ENCODE measurements at places on chromosomes 11 and 22.

GRCh38 chr22:47307326-47307725 lies 544.9 kb downstream of the TBC1D22A start:
- peak; percentile 31 for DNase-seq

DNA sequence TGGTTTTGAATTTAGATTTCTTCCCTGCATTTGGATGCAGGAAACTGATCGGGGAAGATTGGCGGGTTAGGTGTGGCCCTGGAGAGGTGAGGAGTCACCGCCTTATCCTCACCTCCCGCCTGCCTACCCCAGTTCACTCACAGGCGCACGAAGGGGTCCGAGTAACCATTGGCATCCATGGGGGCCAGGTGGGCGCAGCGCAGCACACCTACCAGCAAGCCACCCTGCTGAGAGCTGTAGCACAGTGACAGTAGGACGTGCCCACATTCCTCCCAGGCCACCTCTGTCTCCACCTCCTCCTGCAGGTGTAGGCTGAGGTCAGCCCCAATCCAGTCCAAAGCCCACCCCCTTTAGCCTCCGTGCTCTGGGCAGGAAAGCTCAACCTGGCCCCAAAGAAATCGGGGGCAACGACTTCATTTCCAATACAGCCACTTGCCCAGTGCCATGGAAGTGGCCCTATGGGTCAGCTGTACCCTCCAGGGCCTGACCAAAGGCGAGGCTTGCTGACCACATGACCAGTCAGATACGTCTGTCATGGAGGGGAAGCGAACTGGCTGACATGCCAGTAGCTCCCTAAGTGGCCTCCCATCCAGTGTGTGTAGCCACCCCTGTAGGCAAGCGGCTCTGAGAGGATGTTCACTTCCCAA lies 6.7 kb downstream of the NDUFV1 start:
- DNase-seq, result peak; percentile 61

- no peak for DNase-seq
Measured at GRCh38 chr11:3338569-3339339, 40.2 kb downstream of the ZNF195 start.

- DNase-seq, result no peak
Measured at GRCh38 chr11:92845805-92846204, 123.6 kb upstream of the MTNR1B start.

DNA sequence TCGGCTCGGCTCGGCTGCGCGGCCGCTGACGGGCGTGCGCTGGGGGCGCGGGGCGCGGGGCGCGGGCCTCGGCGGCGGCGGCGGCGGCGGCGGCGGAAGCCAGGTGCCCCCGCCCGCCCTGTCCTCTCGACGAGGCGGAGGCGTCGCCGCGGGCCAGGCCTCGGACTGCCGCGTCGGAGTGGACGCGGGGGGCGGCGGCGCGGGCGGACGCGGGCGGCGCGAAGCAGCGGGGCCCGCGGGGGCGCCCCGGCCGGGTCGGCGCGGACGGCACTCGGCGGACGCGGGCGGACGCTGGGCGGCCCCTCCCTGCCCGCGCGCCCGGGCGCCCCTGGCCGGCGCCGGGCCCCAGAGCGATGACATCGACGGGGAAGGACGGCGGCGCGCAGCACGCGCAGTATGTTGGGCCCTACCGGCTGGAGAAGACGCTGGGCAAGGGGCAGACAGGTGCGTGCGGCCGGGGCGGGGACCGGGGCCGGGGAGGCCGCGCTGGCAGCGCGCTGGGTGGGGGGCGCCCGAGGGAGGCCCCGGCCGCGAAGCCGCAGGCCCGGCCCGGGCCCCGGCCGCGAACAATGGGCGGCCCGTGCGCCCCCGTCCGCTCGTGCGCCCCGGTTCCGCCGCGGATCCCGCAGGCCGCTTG lies at the start of gene BRSK2:
Gene BRSK2, plus strand, starts transcription at position 3 of the 637 bp plus-strand sequence. Its CDS starts 351 bp downstream, at position 354.
- peak; percentile 51 for DNase-seq

- peak; percentile 85 for DNase-seq
Measured at GRCh38 chr11:12706545-12707499, 32.6 kb downstream of the TEAD1 start.

DNA sequence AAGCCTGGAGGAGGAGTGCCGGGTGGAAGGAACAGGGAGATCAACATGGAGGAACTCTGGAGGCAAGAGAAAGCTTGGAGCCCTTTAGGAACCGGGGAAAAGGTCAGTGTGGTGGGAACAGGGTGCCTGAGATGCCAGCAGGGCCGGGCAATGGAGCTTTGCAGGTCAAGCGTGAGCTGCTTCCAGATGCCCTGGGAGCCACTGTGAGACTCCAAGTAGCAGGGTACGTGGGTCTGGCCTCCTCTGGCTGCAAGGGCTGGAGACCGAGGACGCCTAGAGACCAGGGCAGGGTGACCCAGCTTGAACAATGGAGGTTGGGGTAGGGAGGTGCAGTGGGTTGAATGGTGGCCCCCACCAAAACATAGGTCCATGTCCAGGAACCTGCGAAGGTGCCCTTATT lies 15.6 kb upstream of the EMID1 start:
- DNase-seq, result no peak

DNA sequence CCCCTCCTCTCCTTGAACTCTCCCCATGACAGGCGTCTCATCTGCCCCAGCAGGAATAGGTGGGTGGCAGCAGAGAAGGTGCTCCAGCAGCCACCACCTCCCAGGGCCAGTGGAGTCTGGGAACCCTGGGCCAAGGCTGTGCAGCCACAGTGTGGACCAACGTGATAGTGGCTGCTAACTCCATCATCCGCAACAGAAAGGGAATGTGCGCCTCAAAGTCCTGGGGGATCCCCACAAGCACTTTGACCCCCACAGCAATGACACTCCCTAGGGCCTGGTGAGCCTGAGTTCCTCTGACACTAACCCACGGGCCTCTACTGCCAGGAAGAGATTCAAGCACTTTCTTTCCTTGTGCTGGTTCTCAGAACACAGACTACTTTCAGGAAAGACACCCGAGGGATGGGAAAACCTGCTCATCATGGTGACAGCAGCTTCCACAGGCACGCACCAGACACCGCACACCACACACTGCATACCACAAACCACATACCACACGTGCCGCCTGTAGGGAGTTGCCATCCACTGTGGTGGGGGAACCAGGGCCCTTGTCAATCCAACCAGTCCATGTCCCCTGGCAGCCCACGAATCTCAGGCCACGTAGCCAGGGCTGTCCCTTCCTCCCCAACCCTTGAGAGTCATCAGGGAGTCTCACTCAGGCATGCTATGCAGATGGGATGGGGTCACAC lies 3.4 kb upstream of the SLC25A1 start:
- DNase-seq, result no peak

- no peak for DNase-seq
Measured at GRCh38 chr22:48147831-48148230, 1385.4 kb downstream of the TBC1D22A start.

- DNase-seq, result no peak
Measured at GRCh38 chr11:74678591-74679512, 52.4 kb downstream of the CHRDL2 start.

DNA sequence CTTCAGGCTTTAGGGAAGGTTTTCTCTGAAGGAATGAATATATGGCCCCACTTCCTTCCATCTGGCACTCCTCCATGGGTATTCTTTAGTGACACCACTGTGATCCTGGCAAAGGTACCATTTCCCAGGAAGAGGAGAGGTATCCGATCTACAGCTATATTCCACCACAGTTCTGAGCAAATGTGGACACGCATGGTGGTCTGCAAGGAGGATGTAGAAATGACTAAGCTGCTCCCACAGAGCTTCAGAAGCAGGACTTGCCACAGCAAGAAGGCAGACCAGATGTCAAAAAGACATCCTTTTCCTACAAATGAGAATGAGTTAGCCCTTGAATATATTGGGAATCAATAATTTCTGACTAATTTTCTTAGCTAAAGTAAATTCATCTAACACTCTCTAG lies 45.5 kb downstream of the ARFGAP2 start:
- peak; percentile 34 for DNase-seq

GRCh38 chr22:32850591-32851517 lies 49.3 kb downstream of the TIMP3 start:
- DNase-seq, result no peak

DNA sequence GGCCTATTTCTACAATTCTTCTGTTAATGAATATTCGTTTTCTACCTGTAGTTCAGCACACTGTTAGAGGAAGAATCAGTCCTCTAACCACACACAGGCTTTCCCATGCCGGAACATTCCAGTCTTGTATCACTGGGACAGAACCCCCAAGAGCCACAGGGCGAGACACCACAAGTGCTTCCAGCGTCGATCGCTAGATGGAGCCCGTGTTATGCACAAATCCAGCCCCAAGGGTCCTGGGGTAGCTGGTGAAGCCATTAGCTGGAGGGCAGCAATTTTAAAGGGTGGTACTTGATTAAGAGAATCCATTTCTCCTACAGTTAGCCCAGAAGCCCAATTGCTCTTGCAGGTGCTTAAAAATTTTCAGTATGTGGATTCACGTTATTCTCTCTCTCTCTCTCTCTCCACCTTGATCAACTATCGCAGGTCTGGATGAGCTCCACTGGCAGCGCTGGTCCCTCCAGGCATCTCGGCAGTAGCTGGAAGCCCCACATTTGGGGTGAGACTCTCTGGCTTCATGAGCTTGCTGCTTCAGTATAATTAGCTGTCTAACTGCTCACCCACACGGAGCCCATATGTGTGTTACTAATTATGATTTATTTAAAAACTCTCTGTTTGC lies 148.2 kb upstream of the SNX19 start:
- DNase-seq, result peak; percentile 66

DNA sequence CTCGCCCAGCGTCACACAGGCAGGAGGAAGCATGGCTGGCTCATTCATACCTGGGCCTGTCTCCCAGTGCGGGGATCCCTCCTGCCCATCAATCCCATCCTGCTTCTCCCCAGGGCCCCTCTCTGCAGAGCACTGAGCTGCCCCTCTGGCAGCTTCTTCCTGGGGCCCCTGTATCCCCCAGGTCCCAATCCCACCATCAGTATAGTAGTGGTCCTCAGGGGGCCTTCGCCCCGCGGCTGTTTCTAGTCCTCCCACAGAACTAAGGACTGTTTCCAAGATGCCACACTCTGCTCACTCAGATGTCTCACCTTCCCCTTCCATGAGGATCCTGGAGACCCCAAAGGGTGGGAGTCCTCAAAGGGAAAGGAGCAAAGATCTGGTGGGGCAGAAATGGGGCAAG lies 97.6 kb downstream of the PDE2A start:
- DNase-seq, result no peak

DNA sequence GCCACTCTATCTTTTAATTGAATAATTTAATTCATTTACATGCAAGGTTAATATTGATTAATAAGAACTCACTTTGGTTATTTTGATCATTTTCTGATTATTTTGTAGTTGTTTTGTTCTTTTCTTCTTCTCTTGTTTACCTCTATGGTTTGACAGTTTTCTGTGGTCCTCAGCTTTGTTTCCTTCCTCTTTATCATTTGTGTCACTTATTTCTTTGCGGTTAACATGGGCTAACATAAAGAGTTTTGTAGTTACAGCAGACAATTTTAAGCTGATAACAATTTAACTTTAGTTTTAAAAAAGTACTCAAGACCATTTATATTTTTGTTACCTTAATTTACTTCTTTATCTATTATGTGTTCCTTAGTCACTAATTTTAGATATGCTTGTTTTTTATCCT lies 1032.8 kb upstream of the RAG2 start:
- DNase-seq, result no peak

- DNase-seq, result no peak
Measured at GRCh38 chr11:62151737-62152102, 27.9 kb downstream of the INCENP start.

- DNase-seq, result peak; percentile 66
Measured at GRCh38 chr22:39545386-39546365, 13.1 kb upstream of the RPS19BP1 start.

DNA sequence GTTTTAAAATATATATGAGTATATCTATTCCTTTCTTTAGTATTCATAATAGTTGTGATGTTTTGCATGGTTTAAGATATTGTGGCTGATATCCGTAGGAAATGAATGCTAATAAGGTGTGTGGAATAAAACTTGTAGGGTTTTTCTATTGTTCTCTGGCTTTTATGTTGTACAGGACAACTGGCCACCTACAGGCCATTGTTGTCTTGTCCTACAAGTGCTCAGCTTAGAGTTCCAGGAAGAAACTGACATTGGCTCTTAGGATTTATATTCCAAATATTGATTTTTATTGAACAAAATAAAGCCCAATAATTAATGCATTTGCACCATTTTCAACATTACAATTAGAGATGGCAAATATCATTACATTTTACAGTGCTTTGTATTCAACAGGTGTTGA lies 512.8 kb upstream of the TENM4 start:
- peak; percentile 37 for DNase-seq

- peak; percentile 74 for DNase-seq
Measured at GRCh38 chr11:67436459-67437081, 912 bp downstream of the PTPRCAP start.

DNA sequence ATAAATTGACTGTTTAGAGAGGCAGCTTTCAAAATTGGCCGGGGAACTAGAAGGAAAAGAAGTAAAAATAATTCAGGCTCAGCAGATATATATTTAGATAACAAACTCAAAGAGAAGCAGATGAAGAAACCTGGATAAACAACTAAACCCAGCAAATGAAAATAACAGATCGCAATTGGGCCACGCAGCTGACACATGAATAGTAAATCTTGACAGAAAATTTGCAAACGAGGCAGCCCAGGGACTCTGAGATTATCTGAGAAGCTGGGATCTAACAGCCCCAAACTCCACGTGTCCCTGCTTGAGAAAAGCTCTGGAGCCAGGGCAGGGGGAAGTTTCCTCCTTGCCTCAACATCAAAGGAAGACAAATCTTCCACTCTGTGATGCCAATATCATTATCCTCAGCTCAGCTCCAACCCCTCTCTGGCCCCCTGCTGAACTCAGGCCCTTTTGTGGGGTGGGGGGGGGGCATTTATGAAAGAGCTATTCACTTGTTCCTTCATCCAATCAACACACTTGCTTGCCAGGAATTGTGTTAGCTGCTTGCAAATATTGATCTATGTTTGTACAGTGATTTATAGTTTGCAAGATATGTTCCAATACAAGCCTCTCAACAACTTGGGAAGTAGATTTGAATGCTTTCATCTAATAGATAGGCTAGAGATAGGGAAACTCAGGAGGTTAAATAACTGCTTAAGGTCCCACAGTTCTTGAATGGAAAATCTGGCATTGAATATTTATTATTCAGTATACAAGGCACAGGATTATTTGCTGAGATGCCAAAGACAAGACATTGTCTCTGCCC lies 72.5 kb upstream of the C11orf87 start:
- DNase-seq, result no peak

GRCh38 chr11:75705541-75705940 lies 12.1 kb upstream of the MOGAT2 start:
- peak; percentile 37 for DNase-seq

DNA sequence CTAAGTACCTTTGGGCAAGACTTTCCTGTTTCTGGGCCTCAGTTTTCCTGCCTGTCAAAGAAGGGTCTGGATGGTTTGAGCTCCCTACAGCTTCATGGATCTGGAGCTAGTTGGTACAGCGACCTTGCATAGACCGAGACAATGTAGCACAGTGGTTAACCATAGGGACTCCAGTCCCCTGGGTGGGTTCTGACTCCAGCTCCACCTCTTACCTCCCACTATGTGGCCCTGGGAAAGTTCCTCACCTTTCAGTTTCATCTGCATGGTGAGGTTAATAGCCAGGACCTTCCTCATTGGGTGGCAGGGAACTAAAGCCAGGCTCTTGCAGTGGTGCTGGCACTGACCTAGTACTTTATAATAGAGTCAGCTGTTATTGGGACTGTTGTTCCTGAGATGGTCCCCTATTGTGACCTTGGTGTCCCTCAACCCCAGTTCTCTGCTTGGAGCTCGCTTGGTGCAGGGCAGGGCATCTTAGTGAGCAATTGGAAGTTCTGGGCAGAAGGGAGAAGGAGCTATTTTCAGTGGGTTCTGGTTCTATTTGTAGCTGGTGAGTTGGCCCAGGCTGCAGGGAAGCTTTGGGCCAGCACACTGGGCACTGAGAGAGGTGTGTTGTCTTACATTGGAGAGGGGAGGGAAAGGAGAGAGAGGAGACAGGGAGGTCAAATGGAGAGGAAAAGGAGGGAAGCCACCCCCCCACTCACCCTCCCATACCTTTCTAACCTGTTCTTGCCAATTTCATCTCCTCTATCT lies 10.7 kb upstream of the MTMR3 start:
- DNase-seq, result no peak

Data from DMS53 (cell line).